Activated CD8-positive, alpha-beta memory T cell treated with anti-CD3 and anti-CD28 coated beads for 48 hours (primary cell): ENCODE measurements at places on chromosomes 5 and 9.

GRCh38 chr5:96530901-96531300, 97.9 kb upstream of the PCSK1 start:
- DNase-seq = no peak

GRCh38 chr9:126375386-126375785, 48.8 kb downstream of the MVB12B start:
- no peak for DNase-seq

DNA sequence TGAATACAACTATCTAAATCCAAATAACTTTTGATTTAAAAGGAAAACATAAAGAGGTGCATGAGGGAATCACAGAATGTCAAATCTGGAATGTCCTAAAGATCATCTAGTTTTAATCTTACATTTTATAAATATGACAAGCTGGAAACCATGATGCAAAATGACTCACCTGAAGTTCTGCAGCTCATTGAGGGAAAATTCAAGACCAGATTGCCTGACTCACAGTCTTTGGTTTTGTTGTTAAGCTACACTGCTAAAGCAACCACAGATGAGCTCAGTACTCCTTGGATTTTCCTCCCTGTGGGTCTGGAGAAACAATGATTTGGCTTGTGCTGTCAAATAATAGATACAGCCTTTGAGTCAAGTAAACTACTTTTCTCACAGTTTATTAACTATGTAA, 19.1 kb upstream of the EDIL3 start:
- DNase-seq = no peak

- DNase-seq = no peak
These were observed 50.2 kb downstream of the MED10 start for GRCh38 chr5:6328173-6328572.

DNA sequence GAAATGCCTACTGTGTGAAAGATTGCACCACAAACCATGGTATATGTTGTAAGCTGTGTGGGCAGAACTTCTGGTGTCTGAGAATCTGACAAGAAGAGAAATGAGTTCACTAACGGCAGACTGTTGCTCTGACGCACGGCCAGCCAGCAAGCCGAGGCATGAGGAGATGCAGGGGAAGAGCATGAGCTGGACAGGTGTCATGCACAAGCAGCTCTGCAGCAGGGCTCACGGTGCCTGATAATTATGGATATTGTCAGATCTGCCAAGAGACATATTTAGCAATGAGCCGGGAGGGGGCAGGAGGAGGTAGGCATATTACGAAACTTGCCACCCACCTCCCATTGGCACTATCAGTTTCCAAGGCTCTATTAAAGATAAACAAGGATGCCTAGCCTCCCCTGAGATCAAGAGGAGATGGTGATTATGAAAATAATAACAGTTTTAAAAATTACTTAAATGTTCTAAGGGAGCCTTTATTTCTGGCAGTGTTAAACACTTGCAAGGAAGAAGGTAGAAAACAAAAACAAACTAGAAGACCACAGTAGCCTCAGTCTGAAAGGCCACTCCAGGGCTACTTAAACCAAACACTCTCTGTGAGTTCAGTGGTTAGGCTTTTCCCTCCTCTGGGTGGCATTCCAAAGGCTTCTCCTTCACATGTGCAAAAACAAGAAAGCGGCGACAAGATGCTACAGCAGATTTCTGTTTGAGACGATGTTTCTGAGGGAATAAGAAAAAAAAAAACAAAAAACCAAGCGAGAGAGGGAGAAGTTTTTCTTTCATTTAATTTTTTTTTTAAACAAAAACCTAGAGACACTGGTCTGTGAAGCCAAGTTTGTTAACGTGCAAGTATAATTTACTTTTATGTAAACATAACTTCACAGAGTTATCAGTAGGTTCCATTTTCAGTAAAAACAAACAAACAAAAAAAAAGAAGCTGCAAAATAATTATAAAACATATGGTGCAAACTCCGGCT, 339.5 kb downstream of the BNC2 start:
- no peak for DNase-seq

DNA sequence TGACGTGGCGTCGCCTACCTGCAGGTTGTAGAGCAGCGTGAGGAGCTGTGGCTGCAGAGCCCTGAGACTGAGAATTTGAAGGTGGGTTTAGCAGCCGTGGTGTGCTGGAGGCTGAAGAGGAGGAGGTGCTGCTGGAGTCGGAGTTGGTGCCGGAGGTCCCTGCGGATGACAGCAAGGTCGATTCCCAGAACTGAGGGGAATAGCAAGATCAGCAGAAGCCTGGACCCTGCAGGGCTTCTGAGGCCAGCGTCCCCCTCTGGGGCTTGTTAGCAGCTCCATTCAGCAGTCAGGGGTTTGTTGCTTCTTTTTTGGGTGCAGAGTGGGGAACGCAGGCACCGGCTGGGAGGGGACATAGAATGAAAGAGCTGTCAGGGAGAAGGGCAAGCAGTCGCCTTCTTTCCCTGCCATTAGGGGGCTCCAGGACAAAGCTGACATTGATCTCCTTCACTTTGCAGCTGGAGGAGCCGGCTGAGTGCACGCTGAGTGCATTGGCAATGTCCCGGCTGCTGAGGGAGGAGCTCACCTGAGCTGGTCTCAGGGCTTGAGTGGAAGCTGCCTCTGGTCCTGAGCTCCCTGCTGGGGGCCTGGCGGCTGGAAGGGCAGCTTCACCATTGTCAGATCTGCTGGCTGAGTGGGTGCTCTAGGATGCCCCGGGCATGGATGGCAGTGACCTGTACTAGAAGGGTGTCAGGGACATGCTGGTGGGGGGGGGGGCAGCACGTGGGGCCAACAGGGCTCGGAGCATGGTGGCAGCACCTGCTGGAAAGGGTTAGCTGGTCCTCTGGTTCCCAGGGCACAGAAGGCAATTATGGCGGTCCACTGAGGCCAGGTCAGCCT, 20.8 kb downstream of the OBP2B start:
- DNase-seq = no peak

DNA sequence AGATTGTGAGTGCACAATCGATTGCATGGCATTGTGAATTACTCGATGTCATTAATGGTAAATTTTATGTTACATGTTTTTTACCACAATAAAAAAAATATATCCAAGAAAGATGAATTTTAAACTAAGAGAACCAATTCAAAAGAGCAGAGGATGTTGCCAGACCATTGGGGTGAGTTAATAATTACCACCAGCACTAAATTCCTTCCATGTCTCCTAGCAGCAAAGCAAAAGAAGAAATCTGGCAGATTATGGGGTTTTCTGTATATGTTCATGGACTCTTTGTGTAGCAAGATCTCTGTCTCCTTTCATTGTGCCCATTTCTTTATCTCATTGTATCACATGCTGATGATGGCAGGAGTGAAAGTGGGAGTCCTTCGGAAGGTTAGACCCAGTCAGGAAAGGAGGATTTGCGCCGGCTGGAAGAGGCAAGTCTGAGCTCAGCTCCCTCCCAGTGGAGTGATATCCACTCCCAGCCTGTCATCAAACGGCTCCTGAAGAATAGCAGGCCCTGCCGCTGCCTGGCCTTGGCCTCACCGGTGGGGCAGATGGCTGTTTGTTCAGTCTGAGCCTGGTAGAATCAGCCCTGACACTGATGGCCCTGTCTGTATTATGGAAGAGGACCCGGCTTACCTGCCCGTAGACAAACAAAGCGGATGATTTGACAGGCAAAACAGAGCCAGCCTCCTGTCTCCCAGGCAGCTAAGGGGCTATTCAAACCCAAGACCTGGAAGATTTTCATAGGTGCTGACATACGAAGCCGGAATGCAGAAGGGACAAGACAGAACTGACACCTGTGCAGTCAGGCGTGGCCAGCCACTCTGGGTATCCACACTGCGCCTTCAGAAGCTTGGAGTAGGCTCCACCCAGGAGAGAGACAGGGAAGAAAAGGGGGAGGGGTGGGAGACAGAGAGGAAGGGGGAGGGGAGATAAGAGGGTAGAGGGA, 21.9 kb upstream of the FOXE1 start:
- DNase-seq = no peak

GRCh38 chr9:34400275-34400674, 23.6 kb upstream of the MYORG start:
- no peak for DNase-seq

DNA sequence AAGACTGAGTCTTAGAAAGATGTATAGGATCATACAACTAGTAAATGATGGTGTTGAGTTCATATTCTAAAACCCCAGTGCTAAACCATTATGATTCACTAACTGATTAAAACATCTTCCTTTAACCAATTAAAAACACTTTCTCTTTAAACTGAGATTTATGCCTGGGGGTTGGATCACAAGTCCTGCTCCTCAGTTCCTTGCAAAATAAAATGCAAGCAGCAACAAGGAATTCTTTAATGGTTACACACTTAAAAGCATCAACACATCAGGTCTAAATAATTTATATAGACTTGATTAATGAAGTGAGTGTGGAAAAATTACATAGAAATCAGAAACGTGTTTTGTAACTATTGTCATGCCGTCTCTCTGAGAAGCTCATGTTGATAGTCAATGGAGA, 189.2 kb downstream of the TARS1 start:
- no peak for DNase-seq

- no peak for DNase-seq
These were observed 87.3 kb upstream of the CCNG1 start for GRCh38 chr5:163350083-163350482.

DNA sequence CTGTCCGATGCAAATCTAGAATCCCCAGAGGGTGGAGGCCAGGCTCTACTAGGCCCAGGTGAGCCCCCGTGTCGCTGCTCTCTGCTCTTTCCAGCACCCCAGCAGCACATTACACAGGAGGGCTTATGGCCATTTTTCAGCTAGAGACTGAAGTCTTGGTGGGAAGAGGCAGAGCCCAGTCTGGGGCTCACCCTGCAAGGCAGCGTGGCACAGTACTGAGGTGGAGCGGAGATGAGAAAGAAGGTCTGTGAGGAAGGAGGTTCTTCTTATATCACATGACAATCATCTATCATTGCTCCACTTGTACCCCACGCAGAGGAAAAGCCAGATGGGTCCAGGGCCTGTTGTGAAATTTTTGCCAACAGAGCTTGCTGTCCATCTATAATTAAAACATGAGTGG, 10.0 kb upstream of the KIF12 start:
- DNase-seq = no peak

DNA sequence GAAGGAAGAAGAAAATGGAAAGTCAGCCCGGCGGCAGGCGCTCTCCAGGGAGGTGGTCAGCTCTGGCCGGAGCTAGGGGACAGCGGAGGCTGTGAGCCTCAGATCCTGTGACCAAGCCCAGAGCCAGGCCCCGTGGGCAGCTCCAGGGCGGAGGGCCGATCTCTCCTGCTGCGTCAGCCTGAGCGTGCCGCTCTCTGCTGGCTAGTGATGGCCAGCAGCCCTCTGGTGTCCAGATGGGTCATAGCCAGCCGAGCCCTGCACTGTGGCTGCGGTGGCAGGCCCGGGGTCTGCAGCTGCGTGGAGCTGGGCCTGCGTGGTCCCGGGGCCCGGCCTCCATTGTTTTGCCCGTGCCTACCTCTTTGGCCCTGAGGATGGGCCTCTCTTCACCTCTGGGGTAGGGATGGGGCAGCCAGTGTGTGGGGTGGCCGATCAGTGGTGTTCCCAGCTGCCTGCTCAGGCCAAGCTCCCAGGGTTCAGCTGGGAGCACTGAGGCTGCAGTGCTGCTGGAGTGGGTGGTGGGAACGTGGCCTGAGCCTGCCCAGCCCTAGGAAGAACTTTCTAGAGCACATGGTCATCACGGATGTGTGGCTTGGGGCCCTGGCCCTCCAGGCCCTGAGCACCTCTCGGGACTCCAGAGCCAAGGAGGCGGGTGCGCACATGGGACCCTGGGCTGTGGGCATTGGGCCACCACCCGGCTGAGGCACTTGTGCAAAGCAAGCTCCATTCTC, 17.1 kb upstream of the NRARP start:
- DNase-seq = no peak

DNA sequence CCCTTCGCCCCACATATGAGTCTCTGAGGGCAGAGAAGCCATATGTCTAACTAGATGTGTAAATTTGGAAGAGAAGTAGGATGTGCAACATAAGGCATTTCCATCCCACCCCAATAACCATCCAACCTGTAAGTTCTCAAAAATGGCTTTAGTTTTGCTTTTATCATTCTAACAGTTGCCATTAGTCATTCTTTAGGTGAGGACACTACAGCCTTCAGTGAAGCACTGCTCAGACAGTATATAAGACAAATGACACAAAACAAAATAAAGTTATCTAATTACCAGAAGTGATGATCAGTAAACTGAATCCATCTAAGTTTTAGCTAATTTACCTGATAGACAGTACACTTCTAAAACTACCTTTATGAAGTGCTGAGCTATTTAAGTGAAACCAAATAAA, 23.9 kb downstream of the MLLT3 start:
- DNase-seq = no peak

GRCh38 chr5:123091298-123092222, 2.5 kb downstream of the PRDM6 start:
- DNase-seq = no peak

- no peak for DNase-seq
These were observed 103.7 kb downstream of the ATPSCKMT start for GRCh38 chr5:10145923-10146401.

DNA sequence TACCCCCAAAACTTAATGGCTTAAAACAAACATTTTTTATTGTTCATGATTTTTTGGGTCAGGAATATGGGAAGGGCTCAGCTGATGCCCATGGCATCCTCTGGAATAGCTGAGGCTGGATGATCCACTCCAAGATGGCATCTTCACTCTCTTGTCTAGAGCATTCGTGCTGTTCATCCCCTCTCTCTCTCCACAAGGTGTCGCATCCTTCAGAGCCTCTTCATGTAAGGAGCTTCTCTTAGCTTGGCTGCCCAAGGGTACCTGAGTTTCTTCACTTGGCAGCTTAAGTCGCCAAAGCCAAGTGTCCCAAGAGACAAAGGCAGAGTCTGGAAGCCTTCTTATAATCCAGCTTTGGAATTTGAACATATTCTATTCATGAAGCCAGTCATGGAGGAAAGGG, 294.7 kb downstream of the CHSY3 start:
- no peak for DNase-seq

- no peak for DNase-seq
These were observed 3.6 kb downstream of the PTRH1 start for GRCh38 chr9:127711831-127712274.

GRCh38 chr5:82352146-82352791, 74.1 kb upstream of the RPS23 start:
- DNase-seq = no peak

DNA sequence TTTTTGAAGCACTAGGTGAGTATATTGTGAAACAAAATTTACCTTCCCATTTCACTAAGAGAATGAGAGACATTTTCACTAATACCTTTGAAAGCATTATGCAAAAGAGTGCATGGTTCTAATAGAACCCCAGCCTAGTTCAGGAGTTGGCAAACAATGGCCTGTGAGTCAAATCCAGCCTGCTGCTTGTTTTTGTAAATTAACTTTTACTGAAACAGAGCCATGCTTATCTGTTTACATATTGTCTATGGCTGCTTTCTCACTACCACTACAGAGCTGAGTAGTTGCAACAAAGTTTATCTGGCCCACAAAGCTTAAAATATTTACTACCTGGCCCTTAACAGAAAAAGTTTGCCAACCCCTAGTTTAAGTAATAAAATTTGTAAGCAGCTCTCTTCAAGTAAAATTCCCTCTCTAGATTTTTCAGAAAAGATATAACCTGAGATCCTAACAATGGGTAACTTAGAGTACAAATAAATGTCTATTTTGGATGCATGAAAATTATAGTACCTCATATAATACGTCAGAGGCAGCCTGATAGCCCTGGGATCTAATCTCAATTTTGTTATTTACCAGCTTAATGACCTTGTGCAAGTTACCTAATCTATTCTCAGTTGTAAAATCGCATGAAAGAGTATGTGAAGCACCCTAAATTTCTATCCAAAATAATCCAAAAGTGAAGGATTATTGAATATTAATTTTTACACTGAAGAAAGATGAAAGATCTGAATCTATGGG, 50.7 kb upstream of the ARL15 start:
- DNase-seq = no peak
